ENCODE measurements at places on chromosomes 1 and 21.

GRCh38 chr1:17212487-17213121 is 7.7 kb downstream of the PADI1 start:
- DNase-seq = no peak

DNA sequence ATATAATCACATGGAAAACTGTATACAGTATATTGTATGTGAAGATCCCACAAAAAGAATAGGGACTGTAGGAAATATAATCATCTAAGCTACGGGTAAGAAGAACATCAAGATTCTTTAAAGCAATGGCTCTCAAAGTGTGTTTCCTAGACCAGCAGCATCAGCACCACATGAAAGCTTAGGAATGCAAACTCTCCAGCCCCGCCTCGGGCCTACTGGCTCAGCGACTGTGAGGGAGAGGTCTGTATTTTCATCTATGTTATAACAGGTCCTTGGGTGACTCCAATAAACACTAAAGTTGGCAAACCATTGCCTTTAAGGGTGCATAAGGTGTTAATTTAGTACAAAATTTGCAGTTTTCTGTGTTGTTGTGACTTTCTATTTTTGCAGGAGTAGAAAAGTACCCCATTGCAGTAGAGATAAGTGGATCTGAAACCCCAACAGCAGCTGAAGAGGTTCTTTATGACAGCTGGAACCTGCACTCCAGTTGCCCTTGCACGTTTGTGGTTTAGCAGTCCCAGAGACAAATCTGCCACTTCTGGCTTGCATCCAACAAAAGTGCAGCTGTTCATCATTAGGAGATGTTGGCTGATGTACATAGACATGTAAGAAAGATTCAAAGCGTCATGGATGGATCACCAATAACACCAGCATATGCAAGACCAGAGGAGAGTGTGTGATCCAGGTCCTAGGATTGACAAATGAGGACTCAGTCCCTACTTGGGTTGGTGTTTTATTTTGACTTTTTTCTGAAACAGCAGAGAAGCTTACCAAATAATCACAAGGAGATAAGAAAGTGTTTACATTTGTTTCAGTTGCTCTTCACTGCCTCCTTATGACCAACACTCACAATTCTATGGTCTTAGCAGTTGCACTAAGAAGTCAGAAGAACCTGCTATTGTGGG is 15.9 kb upstream of the IFNAR1 start:
- DNase-seq = no peak

- no peak for DNase-seq
Observed at GRCh38 chr21:44847261-44848056, 26.0 kb downstream of the PTTG1IP start.

DNA sequence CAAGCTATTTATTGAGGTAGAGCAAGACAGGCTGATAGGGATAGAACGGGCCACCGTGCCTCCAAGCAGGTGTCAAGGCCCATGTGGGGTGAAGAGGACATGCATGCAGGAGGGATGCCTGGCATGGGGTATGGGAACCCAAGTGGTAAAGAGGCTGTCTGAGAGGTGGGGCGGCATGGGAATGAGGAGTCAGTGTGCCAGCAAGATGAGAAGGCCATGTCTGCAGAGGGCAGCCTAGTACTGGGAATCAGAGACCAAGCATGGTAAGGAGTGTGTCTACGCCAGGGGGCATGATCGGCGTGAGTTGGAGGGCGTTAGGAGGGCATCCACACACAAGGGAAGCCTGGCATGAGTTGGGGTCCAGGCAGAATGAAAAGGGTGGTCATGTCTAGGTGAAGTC is 303.7 kb upstream of the PLD5 start:
- no peak for DNase-seq

- no peak for DNase-seq
Observed at GRCh38 chr1:156119503-156120209, 5.1 kb downstream of the LMNA start.

DNA sequence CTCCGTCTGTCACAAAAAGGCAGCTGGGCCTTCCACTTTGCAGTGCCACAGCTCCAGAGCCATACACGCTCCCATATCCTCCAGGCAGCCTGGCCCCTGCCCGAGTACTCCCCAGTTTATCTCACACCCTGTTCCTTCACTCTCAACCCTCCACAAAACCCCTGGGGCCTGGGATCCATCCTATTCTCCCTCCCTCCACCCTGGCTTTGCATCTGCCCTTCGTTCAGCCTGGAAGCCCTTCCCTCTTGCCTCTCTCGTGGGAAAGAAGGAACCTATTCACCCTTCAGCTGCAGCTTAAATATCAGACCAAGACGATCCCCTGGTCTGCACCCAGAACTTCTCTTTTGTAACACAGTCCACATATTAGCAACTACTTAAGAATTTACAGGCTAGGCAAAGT is 56.7 kb downstream of the CAMK2N1 start:
- DNase-seq = no peak

DNA sequence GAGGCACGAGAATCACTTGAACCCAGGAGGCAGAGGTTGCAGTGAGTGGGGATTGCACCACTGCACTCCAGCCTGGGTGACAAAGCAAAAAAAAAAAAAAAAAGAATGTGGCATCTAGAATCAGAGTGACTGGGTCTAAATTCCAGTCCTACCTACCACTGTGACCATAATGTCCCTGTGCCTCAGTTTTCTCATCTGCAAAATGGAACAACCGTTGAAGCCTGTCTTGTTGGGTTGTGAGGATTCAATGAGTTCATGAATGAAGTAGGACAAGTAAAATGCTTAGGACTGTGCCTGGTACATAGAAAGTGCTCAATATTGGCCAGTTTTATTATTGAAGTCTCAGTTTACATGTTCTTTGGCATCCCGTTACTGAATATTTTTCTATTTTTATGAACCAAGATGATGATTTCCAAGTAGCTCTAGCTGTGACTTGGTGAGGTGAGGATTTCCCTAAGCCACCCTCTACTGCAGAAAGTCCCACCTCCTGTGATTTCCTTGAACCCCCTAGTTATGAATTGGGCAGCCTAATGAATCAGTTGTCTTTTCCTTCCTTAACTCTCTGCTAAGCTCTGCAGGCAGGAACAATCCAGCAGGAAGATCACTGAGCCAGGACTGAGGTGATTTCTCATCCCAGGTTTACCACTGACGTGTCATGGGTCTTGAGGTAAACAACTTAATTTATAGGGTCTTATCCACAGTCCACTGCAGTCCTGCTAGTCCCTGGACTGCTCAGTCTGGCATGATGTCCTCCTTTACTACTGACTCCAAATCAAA is 18.9 kb upstream of the MEAF6 start:
- no peak for DNase-seq

DNA sequence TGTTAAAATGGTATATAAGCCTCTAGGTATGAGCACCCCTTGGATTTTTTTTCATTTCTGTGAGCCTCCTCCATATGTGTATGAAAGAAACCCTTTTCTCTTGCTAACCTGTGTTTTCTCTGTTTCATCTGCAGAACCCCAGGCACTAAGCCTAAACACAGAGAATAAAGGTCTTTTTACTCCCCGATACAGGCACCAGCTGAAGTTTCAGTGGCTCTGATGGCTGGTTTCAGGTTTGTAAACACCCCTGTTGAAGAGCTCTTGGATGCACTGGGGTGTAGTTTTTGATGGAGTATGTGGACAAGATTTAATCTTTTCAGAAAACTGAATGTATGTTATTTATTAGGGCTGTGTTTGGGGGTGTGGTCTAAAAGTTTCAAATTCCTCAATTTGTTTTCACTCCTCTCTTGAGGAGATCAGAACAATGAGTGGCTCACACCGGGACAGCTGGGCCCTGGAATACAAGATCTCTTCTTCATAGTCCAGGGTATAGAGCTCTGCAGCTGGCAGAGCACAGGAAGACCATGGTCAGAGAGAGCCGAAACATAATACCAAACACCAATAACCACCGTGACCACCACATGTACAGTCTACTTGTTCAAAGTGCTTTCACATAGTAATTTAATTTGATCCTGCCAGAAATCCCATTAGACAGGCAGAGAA is 50.2 kb upstream of the VTCN1 start:
- no peak for DNase-seq

- no peak for DNase-seq
Observed at GRCh38 chr1:244406337-244406736, 45.4 kb downstream of the ADSS2 start.

DNA sequence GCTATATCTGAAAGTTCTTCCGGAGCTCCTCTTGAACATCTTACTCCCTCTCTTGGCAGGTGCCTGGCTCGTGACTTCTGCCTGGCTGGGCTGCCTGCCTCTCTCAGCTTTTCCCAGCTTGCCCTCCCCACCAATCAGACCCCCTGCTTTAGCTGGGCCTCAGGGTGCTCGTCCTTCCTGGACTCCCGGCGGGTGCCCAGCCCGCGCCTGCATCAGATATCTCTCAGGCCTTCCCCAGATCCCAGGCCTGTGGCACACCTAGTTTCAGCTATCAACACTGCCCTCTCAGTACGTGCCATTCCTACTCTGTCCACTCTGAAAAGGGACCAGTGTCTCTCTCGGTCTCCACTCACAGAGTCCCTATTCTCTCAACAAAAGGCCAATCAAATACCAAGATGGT is 96.5 kb upstream of the CLDN14 start:
- no peak for DNase-seq

GRCh38 chr1:19062258-19063029 is 106.0 kb upstream of the IFFO2 start:
- DNase-seq = no peak

- no peak for DNase-seq
Observed at GRCh38 chr1:76465030-76465429, 390.5 kb downstream of the ST6GALNAC3 start.

DNA sequence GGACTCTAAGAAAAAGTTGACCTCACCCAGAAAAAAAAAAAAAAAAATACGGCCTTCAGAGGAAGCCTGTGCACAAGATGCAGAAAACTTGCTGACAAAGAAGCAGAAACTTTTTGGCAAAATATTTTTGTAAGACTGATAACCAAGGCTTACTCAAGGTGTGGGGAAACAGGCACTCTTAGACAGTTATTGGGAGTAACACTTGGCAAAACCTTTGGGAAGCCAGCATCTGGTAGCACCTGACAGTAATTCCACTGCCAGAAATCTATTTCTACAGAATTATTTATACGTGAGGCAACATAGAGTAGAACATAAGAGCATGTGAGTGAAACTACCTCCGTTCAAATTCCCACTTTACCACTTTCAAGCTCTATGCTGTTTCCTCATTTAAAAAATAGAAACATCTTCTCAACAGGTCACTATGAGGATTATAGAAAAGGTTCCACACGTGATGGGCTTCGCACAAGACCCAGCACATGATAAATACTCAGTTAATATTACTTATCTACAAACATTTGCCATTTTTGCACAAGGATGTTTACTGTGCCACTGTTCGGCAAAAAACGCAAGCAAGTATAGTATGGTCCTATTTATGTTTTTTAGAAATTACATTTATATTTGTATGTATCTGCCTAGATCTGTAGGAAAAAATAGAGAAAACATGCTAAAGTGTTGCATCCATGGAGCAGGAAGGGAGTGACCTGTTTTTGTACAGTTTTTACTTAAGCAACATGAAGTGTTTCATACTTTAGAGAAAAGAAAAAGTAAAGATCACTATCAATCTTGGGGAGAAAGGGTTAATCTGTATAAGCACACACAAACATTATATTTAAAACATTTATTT is 22.2 kb downstream of the MRPL39 start:
- no peak for DNase-seq
